Calu3 (cell line): ENCODE measurements at places on chromosomes 6 and 20. TPM values are rescaled to one million over a fixed set of nuclear protein-coding genes. Genes with fewer than 3 reads are reported as not detected.
A peak's percentile ranks its signal among the peaks of the same experiment; 100 is the strongest.

Gene METTL24
- not detected in 2 replicates for total RNA-seq

Gene TFAP2D
- total RNA-seq: not detected in 2 replicates

DNA sequence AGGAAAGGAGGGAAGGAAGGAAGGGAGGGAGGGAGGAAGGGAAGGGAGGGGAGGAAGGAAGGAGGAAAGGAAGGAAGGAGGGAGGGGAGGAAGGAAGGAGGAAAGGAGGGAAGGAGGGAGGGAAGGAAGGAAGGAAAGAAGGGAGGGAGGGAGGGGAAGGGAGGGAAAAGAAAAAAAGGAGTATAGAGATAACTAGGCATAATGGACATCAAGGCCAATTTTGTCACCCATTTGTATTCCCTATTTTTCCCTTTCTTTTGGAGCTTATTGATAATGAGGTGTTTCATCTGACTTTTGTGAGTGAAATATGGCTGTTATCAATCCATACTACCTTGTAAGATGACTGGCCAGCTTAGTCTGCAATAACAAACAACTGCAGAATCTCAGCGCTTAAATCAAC, 282.0 kb upstream of the FLRT3 start:
- DNase-seq: no peak

Gene DNAH8
- 0.05 TPM in 1 of 2 replicates, not detected in the other for total RNA-seq

DNA sequence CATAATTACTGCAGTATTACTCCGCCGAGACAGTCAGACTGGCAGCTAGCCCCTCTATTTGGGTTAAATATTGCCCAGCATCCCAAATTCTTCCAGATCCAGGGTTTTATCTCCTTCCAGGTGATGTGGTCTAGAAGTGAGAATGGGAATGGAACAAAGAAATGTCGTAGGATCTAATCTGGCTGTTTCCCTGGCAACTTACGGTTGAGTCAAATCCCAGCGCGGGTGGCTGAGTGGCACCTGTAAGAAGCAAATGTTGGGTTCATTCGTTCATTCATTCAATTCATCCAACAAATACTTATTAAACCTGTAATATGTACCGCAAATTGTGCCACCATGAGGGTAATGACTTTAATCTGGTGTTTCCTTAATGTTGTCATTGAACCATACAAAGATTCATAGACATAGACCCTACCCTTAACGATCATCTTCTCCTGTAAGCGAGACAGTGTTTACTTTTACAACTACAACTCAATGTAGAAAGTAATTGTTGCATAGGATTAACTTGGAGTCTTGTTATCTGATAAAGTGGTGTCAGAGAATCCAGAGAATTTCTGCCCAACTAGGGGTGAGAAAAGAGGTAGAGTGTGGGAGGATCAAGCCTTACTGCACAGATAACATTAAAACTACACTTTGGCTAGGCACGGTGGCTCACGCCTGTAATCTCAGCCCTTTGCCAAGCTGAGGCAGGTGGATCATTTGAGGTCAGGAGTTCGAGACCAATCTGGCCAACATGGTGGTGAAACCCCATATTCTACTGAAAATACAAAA, 91.3 kb upstream of the ADGRF1 start:
- no peak for DNase-seq

DNA sequence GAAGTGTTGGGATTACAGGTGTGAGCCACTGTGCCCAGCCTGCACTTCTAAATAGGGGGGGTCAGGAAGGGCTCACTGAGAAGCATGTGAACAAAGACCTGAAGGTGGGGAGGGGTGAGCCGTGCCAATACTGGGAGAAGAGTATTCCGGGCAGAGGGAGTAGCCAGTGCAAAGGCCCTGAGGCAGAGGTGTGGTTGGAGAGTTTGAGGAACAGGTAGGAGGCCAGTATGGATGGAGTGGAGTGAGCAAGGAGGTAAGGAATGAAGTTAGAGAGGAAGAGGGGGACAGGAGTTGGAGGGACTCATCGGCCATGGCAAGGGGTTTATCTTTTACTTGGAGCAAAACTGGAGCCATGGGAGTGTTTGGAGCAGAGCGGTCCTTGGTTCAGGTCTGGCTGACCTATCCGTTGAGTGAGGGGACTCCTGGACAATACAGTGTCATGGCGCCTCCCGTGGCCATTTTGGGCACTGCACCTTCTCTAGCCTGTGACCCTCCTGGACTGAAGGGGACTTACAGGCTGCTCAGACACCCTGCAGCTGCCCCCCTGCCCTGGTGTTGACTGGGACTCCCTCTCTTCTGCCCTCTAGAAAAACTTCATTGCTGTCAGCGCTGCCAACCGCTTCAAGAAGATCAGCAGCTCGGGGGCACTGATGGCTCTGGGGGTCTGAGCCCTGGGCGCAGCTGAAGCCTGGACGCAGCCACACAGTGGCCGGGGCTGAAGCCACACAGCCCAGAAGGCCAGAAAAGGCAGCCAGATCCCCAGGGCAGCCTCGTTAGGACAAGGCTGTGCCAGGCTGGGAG, 12.1 kb downstream of the FOXS1 start:
- peak; percentile 84 for DNase-seq

Gene HLA-DQA2
- total RNA-seq: 2.1 and 2.4 TPM in 2 replicates

- DNase-seq: no peak
These were observed 9.5 kb upstream of the NUP153 start for GRCh38 chr6:17716221-17716620.

DNA sequence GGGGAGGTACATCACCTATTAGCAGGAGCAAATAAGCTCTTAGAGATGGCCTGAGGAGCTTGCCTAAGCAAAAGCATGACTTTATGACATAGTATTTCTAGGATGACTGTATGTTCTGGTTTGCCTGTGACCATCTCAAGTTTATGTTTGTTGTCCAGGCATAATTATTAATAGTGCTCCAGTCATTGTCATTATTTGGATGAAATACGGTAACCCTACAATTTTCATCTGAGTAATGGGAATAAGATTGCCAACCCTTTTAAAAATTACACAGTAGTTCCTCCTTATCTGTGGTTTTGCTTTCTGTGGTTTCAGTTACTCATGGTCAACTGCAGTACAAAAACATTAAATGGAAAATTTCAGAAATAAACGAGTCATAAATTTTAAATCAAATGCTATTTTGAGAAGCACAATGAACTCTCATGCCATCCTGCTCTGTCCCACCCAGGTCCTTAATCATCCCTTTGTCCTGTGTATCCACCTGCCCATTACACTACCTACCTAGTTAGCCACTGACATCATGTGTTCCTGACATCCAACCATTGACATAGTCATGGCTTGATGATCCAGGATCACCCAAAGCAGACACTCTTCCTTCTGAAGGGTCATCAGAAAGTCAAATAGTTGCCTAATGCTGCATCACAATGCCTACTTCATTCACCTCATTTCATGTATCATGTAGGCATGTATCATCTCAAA, 27.0 kb upstream of the TFB1M start:
- no peak for DNase-seq

GRCh38 chr6:152723398-152723797, 25.7 kb downstream of the MYCT1 start:
- DNase-seq: no peak

DNA sequence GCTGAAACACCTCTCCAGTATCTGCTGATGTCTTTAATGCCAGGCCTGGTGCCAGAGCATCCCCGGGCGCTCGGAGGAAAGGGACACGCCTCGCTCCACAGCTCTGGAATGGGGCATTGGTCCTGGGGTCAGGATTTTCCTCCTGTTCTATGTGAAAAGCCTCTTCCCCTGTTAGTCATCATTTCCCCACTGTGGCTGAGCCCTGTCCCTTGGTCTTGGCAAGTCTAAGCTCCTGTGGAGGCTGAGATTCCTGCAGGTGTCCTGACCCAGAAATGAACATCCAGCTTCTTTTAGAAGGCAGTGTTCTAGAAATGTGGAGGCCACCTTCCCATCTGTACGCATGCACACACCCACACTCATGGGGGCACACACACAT, 19.4 kb downstream of the SYNDIG1 start:
- no peak for DNase-seq

- DNase-seq: no peak
These were observed 159.3 kb upstream of the LAMA2 start for GRCh38 chr6:128723667-128724066.

Gene CRISP3
- total RNA-seq: 1.5 and 7.0 TPM in 2 replicates

Gene TP53RK
- 19.2 and 21.0 TPM in 2 replicates for total RNA-seq

Gene MOCS1
- 2.5 TPM in 2 replicates for total RNA-seq

DNA sequence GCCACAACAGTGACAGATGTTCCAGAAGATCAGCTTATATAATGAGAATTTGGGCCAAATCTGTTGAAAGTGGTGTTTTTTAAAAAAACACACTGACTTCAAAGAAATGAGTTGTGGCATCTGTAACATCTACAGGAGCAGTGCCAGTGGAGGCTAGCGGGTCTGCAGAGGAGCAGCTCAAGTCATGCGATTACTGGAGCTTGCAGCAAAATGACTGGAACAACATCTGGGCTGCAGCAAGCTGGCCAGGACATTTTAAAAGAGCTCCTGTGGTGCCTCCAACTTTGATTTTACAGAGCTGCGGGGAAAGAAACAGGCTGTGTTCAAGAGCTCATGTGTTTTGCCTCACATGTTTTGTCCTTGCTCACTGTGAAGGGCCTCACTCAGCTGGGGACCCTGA, 57.2 kb downstream of the TBX18 start:
- no peak for DNase-seq

- DNase-seq: no peak
These were observed 77.6 kb downstream of the PHACTR2 start for GRCh38 chr6:143755301-143755744.

DNA sequence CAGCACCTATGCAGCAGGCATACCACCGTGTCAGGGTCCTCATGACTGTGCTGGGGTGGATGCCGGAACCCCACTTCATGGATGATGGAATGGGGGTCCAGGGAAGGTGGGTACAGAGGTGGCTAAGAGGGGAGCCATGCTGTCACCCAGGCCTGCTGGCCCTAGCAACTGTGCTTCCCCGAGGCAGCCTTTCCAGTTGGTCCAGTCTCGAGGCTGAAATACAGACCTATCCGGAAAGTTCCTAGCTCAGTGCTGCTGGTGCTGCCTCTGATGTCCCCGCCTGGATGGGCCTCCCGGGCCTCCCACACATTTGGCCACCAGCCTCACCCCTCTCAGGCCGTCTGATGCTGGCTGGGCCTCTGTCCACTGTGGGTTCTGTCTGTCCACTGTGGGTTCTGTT, 17.4 kb downstream of the SIRPA start:
- DNase-seq: no peak

DNA sequence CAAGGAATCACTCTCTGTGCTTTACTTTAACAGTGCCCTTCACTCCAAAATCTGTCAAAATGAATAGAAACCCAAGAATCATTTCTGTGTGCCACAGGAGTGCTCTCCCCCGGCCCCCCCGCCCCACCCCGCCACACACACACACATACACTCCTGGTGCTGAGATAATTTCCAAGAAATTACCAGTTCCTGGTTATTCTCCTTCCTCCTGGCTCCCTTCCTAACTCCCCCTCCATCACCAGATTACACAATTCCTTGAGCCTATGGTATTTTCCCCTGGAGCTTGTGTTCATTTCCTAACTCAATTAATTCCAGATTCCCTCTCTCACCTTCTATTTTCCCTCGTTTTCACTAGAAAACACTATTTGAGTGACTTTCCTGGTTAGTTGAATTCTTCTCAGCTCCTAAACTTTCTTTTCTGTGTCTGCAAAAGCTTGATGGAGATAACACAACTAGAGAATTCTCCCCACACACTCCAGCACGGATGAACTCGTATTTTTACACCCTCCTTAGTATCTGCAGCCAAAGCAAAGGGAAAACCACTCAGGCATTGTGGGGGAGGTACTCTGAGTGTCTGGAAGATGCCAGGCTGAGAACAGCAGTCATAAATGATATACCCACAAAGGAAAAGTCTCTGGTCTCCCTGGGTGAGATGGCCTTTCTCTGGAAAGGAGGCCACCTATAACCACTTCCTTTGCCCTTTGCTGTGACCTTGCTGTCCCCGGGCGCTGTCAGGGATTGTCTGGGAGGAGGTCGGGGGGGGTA, 1.9 kb upstream of the SLC24A3 start:
- DNase-seq: no peak

GRCh38 chr6:160043784-160044183, 74.9 kb downstream of the IGF2R start:
- no peak for DNase-seq

DNA sequence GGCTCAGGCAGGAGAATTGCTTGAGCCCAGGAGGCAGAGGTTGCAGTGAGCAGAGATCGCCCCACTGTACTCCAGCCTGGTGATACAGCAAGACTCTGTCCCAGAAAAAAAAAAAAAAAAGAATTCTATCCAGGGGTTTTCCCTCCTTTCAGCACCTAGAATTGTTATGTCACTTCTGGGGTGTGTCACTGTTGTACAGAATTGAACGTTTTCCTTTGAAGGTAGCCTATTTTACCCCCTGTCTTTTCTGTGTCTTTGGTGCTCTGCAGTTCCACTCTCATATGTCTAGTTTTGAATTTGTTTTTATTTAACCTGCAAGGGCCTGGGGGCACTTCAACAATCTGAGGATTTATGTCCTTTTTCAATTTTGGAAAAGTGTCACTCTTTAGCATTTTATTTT, 19.3 kb upstream of the ARID1B start:
- no peak for DNase-seq

DNA sequence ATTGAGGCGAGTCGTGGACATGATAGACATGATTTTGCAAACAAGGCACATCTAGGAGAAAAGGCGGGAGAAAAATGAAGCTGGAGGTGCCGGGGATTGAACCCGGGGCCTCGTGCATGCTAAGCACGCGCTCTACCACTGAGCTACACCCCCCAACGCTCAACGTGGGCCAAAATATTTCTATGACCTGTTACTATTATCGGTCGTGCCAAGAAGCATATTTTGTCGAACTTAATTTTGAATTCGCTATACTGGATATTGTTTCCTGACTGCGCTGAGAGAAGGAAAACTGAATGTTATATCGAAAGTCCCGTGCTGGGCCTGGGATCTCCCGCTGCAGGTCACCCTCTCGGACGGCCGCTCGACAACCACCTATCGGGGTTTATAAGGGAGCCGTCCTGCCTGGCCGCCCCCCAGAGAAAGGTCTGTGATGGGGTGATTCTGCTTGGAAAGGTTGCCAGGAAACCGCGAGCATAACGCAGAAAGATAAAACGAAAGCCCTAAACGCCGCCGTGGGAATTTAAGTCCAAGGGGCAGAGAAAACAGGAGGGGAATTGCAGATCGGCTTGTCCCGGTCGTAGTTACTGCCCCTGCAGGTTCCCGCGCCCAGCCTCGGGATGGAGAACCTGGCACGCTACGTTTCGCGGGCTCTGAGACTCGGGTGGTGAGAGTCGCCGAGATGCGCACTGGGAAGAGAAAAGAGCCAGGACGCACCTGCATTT, 60.0 kb downstream of the TRIM27 start:
- peak; percentile 89 for DNase-seq

Gene SEMG1
- 0.21 TPM in 1 of 2 replicates, not detected in the other for total RNA-seq

DNA sequence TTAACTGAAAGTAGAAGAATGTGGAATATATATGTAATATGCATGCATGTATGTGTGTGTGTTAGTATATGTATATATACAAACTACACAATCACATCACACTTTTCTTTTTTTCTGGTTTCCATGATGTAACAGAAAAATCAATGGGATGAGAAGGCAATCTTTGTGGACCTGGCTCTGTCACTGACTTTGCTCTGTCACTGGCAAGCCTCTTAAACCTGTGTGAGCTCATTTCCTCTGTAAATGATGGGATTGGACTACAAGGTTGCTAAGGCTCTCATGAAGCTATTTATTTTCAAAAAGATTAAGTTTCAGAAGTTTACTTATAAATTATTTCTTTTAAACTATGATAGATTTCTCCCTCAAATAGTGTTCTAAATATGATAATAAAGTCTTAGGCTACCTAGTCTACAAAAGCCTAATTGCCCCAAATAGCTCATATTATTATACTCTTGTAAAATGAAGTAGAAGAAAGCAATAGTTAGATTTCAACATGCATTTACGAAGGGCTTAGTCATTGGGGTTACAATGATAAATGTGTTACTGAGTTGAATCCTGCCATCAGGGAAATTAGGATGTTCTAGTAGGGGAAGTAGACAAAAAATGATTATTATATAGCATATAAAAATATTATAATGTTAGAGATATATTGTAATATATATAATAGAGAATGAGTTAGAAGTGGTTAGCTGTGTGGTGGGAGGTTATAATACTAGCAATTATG, 129.3 kb downstream of the AFG1L start:
- DNase-seq: no peak
